DMS 273 treated with DMSO at 0.1 percent for 48 hours (cell line): ENCODE measurements at places on chromosomes 12 and 14.

DNA sequence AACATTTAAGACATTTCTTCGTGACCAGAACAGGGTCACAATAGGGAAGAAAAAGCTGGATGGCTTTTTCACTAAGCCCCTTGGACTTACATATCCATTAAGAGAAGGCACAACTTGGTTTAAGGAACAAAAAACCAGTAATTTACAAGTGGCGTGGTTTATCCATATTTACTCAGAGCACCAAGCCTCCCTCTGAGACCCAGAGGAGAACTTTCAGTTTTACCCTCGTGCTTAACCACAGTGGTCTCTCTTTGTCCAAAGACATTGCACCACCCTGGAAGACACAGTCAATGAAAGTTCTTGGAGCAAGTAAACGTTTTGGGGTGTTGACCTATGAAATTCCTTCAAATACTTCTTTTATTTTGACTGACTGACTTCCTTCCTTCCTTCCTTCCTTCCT lies 52.5 kb downstream of the SSPN start:
- DNase-seq, result no peak

DNA sequence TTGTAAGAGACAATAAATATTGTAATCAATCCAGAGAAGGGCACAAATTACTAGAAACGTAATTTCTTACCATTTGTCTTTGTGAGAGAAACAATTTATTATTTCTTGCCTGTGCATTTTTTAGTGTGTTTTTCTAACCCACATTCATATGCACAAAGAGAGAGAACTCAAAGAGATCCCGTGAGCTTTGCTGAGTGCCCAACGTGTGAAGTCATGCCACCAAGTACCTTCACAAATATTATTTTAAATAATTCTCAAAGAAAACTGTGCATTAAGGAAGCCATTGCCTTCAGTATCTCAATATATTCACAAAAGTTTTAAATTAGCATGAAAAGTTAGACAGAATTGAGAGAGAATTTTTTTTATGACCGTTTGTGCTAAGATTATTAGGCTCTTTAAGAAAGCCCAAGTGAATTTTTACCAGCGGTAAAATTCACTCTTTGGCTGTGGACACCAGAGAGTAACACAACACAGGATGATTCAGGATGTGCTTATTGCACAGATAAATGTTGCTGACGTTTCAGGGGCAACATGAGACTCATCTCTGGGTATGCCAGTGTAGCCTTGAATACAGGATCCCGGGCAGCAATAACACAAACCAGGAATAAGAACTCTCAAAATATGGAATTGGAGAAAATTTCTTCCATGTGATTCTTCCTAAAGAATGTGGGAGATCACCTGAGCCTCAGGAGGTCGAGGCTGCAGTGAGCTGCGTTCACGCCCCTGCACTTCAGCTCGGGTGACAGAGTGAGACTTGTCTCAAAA lies 2.9 kb downstream of the ARHGDIB start:
- DNase-seq, result no peak

- no peak for DNase-seq
Observed at GRCh38 chr12:50934371-50934851, 17.9 kb upstream of the HIGD1C start.

DNA sequence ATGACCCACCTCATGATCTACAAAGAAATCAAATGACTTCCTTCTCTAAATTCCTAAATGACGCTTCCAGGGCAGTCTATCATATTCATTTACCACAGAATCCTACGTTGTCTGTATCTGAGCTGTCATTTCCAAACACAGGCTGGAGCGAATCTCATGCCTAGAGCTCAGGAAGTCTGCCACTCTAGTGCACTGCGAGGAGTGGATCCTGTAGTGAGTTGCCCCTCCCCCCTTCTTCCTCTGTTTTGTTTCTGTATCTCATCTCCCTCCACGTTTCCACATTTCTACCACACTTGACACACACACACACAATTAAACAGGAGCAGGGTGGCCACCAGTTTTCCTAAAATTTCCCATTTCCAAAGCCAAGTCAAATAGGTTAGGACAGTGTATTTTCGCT lies 415.4 kb upstream of the PRICKLE1 start:
- DNase-seq, result no peak

DNA sequence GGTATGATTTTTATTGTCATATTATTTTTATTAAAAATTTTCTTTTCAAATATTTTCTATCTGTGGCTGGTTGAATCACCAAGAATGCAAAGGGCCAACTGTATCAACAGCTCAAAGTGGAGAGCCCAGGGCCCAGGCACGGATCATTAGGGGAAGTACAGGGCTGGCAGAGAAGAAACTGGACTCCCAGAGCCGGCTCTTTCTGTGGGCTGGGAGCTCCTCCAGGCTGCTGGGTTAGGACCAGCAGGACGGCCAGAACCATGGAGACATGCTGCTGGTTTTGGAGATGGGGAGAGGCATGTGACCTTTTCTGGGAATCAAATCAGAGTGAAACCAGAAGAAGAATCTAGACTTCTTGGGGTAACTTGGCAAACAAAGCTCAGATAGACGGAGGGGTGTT lies 220.5 kb downstream of the CACNA1C start:
- no peak for DNase-seq

GRCh38 chr14:34824256-34824655 lies 50.9 kb downstream of the BAZ1A start:
- no peak for DNase-seq
